ENCODE measurements at places on chromosomes 3 and 15.

- DNase-seq = no peak
These were observed 531.6 kb downstream of the MECOM start for GRCh38 chr3:169131690-169132464.

DNA sequence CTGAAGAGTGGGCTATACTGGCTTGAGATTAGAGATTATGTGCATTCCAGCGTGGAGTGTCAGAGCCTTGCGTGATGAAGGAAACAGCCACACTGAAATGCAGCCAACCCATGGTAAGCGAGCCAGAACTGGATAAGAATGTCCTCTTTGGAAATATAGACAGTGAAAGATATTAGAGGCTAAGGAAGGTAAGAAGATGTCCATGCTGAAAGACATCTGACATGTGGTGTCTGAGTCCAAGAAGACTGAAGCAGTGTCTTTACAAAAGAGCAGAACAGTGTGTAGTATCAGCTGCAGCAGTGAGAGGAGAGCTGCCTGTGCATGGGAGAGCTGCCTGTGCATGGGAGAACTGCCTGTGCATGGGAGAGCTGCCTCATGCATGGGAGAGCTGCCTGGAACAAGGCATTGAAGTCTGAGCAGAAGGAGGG, 672.2 kb downstream of the DIPK2A start:
- DNase-seq = peak; percentile 32

GRCh38 chr3:179526989-179527391, 35.7 kb upstream of the ACTL6A start:
- peak; percentile 79 for DNase-seq

DNA sequence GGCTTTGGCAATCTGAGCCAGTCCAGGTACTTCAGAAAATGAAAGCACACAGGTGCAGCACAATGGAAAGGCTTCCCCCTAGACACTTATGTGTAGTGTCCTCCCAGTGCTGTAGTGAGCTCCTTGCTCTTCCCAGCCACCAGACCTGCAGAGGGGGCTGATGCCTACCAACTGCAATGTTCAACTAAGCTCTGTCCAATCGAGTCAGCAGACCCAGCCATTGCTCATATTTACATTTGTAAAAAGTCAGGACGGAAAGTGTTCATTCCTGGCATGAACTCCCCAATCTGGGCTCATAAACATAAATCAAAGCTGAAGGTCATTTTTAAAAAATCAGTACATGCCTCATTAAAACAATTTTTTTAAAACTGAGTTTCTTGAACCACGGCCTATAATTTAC, 73.0 kb downstream of the FOXP1 start:
- DNase-seq = peak; percentile 79

DNA sequence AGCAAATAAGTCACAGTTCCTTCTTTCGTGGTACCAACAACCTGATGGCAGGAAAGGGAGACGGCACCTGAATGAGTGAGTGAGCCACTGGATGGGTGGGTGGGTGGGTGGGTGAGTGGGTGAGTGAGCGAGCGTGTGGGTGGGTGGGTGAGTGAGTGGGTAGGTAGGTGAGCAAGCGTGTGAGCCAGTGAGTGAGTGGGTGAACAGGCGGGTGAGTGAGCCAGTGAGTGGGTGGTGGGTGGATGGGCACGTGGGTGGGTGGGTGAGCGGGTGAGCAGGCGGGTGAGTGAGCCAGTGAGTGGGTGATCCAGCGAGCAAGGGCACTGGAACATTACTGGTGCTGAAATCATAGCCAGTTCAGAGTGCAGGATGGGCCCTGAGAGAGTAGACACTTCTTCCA, 152.8 kb downstream of the MEGF11 start:
- no peak for DNase-seq

GRCh38 chr15:51390241-51390965, 48.9 kb downstream of the GLDN start:
- no peak for DNase-seq

- DNase-seq = no peak
These were observed 101.9 kb downstream of the TNIK start for GRCh38 chr3:171358181-171358880.

GRCh38 chr3:107208796-107209195, 168.4 kb upstream of the CCDC54 start:
- DNase-seq = no peak
